ENCODE measurements at places on chromosomes 2 and 18.
A peak's percentile ranks its signal among the peaks of the same experiment; 100 is the strongest.

DNA sequence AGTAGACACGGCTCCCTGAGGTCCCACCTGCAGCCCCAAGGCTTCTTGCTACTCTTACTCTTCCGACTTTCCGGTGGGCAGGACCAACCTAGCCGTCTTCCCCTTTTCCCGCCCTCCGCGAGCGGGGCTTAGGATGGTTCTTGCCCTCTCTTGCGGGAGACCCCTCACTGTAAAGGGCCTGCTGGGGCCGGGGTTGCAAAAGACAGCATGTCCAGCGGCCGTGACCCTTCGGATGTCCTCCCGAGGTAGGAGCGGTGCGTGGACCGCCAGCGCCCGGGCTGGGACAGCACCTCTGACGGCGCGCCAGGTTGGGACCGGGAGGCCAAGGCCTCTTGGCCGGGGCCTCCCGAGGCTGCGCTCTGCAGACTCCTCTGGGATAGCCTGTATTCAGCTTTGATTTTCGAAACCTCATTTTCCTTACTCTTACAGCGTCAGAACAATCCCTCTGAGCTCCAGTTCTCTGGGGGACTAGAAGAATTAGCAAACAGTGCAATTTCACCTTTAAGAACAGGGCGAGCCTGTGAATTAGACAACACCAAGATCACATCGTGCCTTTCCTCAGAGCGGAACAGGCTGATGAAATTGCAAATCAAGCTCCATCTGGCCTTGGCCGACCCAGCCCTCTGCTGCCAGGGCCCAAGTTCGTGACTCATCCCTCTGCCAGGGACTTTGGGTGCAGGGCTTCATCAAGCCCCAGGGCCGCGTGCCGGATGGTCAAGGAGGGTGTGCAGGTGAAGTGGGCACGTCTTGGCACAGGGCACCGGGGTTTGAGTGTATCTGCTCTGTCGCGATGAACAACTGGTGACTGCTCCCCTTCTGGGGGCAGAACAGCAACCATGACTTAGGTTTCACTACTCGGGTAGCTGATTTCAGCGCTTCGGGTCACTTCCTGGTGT lies 777 bp downstream of the MOCOS start:
- no peak for DNase-seq

- DNase-seq, result no peak
Observed at GRCh38 chr2:96866149-96866548, 3.7 kb downstream of the SEMA4C start.

GRCh38 chr2:33133454-33133952 lies 186.8 kb downstream of the LTBP1 start:
- DNase-seq, result no peak

DNA sequence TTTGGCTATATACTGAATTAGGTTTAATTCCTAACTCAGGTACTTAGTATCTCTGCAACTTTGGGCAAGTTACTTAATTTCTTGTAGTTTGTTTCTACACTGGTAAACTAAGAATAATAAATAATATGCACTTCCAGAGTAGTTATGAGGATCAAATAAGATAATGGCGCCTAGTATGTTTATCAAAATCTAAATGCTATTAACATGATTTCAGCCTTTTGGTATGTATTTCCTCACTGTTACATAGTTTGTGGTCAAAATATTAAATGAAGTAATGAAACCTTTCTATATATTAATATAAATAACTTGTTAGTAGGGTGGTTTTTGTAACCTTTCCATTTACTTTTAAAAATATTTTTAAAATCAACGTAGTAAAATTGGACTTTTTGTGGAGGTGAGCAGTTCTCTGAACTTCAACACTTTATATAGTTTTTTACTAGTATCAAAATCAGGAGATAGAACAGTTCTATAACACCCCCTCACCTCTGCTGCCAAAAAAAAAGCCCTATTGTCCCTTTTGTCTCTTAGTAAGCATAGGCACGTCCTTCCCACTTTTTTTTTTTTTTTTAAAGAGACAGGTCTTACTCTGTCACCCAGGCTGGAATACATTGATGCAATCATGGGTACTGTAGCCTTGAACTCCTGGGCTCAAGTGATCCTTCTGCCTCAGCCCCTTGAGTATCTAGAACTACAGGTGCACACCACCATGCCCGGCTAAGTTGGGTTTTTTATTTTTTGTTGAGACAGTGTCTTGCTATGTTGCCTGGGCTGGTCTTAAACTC lies 44.8 kb downstream of the RAB3GAP1 start:
- DNase-seq, result no peak

GRCh38 chr2:215137741-215138340 lies 585 bp downstream of the ABCA12 start:
- DNase-seq, result no peak

DNA sequence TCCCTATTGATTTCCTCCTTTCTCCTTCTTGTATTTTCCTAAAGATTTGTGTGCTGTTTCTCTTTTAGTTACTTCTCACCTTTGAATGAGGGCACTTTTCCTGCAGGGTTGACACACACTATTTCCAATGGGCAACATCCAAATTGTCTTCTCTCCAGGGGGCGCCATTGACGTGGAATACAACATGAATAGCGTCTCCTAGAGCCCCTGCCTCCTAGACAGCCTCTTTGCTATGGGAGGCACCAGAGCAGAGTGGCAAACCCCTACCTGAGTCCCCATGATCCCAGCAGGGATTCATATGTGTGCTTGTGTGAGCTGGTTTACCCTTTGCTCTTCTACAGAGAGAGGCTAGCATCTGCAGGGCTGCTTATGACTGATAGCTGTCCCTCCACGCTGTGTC lies 61.3 kb upstream of the ITSN2 start:
- DNase-seq, result peak; percentile 16

- DNase-seq, result no peak
Observed at GRCh38 chr2:198134293-198134955, 330.0 kb downstream of the PLCL1 start.

DNA sequence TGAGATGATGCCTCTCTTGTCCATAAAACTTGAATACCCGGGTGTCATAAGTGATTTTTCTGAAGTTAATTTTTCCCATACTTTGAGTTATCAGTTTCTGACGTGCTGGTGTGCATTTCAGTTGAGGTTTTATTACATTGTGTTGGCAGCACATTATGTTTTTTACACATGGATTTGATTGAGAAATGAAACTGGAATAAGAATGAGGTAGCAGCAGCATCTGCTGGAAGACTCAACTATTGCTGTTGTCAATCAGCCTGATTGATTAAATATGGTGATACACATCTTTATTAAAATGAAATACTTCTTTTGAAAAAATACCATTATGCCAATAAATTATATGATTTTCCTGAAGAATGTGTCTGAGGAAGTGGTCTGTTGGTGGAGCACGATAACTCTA lies 60.5 kb downstream of the INSIG2 start:
- no peak for DNase-seq

DNA sequence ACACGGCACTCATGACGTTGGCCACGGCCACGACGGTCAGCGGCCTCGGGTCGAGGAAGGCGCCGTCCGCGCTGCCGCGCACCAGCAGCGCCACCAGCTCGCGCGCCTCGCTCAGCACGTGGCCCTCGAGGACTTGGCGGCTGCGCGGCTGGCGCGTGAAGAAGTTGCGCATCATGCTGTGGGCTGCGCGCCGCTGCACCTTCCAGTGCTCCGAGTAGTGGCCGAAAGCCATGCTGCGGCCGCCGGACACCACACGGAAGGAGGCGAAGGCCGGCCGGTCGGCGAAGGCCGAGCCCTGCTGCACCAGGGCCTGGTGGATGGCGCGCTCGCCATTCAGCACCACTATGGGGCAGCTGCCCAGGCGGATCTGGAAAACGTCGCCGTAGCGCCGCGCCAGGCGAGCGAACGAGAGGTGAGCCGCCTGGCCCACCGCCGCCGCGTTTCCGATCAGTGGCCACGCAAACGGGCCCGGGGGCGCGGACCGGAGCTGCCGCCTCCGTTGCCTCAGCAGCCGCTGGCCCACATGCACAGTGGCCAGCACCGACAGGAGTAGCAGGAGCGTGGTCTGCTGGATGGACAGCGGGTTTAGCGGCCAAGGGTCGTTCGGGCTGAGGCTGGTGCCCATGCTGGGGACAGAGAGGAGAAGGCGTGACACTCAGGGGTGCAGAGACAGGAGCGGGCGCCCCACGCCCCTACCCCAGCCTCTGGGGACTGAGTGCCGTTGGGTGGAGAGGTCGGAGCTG lies 1.0 kb downstream of the CYP1B1 start:
- no peak for DNase-seq

DNA sequence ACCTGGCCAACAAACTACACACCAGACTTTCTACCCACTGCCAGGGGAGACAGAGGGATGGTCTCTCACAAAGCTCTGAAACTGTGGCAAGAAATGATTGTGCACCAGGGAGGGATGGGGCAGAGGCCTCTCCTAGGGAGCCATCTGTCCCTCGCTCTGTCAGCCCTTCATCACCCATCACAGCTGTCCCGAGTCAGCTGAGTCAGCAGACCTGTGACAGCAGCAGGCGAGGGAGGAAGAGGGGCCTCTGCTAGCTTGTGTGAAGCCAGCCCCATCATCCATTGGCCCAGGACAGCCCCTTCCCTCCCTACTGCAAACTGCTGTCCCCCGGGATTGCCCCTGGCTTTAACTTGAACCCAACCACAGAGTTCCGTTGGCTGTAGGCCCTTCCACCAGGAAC lies 5.0 kb downstream of the SH2D6 start:
- no peak for DNase-seq

GRCh38 chr2:14285812-14286211 lies 346.7 kb upstream of the LRATD1 start:
- DNase-seq, result no peak

GRCh38 chr2:10919410-10919770 lies 7.7 kb downstream of the KCNF1 start:
- no peak for DNase-seq

GRCh38 chr2:38371235-38371634 lies 5.8 kb downstream of the ATL2 start:
- no peak for DNase-seq

DNA sequence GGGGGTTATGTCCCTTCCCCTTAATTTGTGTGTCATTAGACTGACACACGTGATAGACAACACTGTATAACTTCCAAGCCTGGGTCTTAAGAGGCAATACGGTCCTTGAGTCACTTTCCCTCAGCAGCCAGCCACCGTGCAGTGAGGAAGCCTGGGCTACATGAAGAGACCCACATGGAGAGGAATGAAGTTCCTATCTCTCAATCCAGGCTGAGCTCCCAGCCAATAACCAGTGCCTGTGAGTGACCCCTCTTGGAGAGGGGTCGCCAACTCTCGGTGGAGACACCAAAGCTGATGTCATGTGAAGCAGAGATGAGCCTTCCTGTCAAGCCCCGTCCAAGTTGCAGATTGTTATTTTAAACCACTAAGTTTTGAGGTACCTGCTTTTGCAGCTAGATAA lies 5.7 kb upstream of the WDSUB1 start:
- DNase-seq, result no peak

GRCh38 chr18:60892441-60892840 lies 440.8 kb upstream of the CDH20 start:
- DNase-seq, result no peak

DNA sequence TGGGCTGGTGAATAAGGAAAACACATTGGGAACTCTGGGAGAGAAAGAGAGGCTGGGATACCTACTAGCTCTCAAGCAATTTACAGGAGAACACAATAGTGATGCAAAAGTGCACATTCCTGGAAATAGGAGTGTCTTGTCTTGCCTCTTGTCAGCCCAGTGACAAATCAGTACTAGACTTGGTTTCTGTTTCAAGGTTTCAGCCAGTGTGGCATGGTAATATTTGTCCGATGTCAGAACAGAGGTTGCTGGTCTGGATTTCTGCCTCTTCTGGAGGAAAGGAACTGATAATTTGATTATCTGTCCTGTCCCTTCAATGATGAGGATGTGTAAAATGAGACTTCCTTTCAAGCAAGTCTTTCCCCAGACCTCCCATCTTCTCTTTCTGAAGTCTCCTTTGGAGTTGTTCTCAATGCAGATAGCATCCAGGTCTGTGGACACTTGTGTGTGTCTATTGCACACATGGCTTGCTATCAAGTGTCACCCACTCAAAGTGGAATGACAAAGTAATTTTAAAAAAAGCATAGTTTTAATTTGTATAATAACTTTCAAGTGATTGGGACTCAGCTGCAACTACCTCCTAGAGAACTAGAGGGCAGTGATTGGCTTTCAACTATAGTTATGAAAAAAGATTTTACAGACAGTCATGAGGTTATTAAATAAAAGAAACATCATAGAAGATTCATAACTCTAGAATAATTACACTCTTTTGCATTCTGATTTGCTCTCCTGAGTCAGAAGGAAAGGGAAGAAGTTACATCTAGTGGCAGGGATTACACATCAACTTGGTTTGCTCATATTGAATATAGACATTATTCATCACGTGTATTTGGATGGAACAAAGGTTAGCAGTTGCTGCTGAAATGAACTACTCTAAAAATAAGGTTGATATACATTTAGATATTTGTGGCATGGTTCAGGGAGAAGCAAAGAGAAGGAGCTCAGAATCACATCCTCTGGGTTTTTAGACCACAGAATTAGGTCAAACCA lies 4.5 kb downstream of the GPR39 start:
- DNase-seq, result no peak

- DNase-seq, result no peak
Observed at GRCh38 chr2:168988755-168989154, 42.4 kb downstream of the ABCB11 start.

- DNase-seq, result no peak
Observed at GRCh38 chr18:39421276-39421675, 1855.7 kb upstream of the CELF4 start.

GRCh38 chr18:47719096-47719780 lies 211.2 kb downstream of the SMAD2 start:
- DNase-seq, result no peak

DNA sequence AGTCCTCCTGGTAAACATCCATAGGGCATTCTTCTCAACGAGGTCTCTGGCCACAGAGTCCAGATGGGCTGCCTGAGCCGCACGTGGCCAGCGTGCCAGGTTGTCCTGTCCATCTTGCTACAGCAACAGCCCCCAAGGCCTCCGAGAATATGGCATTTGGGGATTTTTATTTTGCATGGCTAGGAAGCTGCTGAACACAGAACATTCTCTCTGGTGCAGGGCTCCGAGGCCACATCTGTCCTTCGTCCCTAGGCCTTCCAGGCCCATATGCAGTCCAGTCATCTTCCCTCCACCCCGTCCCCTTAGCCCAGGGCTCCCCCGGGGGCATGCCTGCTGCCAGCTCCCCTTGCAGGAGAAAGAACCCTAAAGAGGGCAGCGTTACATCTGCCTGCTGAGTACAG lies 2.3 kb downstream of the HDAC4 start:
- DNase-seq, result no peak

GRCh38 chr2:224520064-224520463 lies 65.1 kb downstream of the CUL3 start:
- no peak for DNase-seq

Data from activated T-helper 1 cell treated with anti-CD3 and anti-CD28 coated beads, Interleukin-2, amount 50 U/mL, for 16 hours (primary cell).